ENCODE measurements at places on chromosomes 6 and 20.

DNA sequence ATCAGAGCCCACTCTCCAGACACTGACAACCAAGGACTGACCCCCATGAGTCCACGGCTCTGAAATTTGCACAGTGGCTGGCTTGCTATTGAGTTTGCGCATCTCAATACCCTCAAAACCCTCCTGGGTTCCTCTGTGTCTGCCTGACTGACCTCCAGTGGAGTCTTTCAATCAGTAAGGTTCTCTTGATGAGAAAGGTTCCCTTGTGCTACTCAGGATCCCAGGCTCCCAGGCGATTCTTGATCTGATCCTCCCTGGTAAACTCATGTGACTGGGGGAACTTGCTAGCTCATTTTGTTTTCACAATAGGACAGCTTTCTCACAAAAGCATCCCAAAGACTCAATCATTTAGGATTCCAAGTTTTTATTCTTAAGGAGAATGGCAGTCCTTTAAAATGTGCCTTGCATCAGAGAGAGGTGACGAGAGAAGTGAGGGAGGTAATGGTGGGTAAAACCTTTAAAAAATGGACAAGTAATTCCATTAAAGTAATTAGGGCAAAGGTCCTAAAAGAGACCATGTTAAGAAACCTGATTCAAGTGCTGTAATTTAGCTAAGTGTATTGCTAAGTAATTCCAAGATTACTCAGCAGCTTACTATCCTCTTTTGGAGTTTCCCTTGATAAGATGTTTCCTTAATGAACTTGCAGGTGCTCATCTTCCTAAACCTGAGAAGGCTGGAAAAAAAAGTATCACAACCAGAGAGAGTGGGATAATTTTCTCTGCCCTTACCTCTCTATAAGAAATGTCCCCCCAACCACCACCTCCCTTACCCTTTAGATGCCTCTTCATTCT, 304.7 kb upstream of the SGK1 start:
- no peak for DNase-seq

GRCh38 chr6:74997646-74998045, 208.2 kb downstream of the COL12A1 start:
- DNase-seq, result no peak

GRCh38 chr6:98241630-98242029, 592.7 kb upstream of the POU3F2 start:
- DNase-seq, result no peak

- no peak for DNase-seq
Measured at GRCh38 chr6:122778302-122778701, 1.2 kb upstream of the FABP7 start.

DNA sequence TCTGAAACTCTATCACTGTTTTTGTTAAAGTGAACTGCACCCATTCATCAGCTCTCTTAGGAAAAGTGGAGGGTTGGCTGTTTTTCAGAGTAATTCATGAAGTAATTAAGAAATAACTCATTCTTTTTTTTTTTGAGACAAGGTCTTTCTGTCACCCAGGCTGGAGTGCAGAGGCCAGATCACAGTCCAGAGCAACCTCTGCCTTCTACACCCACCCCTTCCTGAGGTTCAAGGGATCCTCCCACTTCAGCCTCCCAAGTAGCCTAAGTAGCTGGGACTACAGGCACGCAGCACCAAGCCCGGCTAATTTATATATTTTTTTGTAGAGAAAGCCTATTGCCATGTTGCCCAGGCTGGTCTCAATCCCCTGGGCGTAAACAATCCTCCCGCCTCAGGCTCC, 2.6 kb downstream of the ZNFX1 start:
- DNase-seq, result no peak

DNA sequence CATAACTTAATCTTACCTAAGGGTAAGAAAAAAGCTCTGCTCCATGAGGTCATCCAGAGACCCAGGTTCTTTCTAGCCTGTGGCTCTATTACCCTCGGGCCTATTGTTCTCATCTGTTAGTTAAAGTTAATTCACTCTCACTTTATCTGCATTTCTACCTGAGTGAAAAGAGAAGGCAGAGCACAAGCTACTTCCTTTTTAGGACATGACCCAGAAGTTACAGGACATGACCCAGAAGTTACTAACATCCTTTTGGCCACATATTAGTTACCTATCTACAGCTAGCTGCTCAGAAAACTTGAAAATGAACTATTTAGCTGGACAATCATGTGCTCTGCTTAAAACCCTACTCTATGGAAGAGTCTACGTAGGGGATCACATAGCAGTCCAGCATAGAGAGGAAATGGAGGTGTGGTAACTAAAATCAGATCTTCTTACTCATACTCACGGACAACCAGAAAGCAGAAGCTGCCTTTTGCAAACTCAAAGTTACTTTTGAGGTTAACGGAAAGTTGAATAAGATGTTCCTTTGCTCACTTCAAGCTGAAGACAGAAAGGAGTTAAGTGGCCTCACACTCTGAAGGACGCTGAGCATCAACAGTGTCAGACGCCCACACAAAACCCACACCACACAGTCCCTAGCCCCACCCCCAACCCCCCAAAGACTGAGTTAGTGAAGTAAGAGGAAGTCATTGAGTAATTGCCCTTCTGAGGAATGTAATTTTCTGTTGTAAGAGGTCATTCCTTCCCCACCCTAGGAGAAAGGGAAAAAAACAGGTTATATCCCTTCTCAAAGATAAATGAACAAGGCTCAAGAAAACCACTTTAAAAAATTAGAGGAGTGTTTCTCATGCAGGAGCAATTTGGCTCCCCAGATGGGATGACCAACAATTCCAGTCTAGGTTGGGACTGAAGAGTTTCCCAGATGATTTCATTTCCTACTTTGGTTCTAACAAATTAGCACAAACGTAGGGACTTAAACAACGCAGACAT, 45.9 kb upstream of the TAB2 start:
- DNase-seq, result no peak

GRCh38 chr20:3452690-3453089, 18.1 kb upstream of the ATRN start:
- DNase-seq, result no peak

DNA sequence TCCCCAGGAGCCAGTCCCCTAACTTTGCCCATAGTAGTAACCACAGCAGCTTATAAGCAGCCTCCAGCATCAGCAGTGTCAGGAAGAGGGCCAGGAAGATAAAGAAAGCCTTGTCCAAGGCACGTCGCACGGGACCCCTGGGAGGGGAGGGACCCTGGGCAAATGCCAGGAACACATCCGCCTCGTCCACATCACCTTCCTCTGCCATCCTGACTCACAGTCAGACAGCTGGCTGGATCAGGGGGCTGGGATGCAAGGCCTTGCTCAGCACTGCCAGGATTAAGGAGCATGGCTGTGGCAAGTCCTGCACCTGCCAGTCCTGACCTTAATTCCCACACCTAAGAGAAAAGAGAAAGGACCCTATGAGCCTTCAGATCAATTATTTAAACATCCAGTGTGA, 11.5 kb upstream of the ZBTB22 start:
- DNase-seq, result no peak

DNA sequence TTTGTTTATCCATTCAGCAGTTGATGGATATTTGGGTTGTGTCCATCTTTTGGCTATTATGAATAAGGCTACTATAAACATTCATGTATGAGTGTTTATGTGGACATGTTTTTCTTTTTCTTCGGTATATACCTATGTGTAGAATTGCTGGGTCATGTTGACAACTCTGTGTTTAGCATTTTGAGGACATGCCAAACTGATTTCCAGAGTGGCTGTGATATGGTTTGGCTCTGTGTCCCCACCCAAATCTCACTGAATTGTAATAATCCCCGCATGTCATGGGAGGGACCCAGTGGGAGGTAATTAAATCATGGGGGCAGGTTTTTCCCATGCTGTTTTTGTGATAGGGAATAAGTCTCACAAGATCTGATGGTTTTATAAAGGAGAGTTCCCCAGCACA, 439.7 kb downstream of the UTRN start:
- no peak for DNase-seq

DNA sequence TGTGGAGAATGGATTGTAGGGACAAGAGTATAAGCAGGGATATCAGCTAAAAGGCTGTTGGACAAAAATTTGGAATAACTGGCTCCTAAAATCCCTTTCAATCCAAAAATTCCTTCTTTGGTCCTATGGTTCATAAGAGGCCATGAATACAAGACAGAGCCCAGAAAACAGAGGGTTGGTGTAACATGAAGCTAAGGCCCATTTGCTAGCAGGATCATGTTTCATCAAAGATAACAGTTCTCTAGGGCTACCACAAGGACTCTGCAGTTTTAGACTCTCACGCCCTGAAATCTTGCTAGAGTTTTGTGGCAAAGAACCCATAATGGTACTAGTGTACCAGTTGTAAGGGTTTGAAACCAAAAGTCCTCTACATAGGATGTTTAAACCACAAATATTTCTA, 327.8 kb upstream of the TBX18 start:
- no peak for DNase-seq

DNA sequence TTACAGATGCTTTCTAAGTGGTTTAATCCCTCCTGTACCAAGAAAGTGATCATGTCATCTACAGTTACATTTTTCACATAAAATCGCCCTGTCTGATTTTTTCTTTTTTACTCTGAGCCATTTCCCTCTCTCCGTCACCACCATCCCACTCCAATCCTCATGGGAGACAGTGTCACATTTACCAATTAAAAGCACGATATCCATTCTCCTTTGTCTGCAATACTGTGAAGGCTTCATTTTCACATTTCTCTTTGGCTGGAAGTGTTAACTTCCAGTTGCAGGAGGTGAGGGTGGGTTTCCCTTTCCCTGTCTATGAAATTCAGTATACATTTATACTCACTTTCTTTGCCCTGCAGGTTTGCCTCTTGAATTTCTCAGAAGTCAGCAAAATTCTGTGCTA, 372.7 kb upstream of the CNR1 start:
- DNase-seq, result no peak

- no peak for DNase-seq
Measured at GRCh38 chr6:111399626-111400025, 83.4 kb downstream of the REV3L start.

DNA sequence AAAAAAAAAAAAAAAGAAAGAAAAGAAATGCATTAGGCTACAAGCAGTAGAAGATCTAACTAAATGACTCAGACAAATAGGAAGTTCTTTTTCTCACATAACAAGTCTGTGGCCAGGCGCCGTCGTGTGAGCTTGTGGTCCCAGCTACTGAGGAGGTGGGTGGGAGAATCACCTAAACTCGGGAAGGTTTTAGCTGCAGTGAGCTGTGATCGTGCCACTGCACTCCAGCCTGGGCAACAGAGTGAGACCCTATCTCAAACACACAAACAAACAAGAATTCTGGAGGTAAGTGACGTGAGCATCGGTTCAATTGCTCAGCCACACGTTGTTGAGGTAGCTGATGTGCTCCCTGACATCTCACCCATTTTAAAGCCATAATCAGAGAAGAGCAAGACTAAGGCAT, 37.9 kb upstream of the SLC23A2 start:
- DNase-seq, result no peak

DNA sequence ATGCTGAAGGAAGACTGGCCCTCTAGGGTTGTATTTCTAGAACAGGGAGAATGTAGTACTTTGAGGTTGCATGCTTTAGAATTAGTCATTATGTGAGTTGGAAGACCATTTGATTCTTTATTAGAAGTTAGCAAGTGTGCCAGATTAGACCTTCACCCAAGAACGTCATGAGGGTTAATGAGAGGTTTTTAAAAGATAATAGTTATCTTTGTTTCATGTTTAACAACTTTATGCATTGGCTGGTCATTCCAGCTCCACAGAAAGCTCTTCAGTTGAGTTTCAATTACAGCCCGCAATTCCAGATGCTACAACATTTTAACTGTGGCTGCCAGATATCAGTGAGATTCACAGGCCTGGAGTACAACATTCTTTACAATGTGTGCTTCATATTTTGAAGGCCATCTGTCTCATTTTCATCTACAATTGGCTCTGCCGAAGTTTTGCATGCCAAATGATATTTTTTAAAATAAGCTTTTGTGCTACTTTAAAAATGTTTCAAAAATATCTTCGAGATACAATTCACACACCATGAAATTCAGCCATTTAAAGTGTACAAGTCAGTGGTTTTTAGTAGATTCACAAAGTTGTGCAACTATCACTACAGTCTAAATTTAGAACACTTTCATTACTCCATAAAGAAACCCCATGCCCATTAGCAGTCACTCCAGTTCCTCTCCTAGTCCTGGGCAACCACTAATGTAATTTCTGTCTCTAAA, 61.1 kb upstream of the FBXO30 start:
- DNase-seq, result no peak

DNA sequence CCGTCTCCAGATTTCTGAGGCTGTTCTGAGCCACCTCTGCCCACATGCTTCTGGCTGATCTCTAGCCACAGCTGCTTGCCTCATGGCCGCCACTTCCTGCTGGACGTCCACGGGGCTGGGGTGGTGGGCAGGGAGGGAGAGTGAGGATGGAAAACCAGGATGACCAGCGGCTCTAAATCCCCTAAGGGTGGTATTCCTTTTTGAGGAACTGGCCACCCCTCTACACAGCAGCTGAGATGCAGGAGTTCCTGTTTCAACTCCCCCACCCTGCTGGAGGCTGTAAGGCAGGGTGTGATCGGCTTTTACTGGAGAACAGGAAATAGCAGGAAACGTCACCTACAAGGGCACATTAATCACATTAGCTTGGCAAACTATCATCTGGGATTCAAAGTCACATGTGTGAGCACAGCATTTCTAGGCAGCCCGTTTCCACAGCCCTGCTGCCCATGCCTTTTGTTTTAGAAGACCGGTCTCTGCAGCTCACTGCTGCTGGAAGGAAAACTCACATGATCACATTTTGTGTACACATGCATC, 181.6 kb upstream of the ECI2 start:
- peak; percentile 34 for DNase-seq

DNA sequence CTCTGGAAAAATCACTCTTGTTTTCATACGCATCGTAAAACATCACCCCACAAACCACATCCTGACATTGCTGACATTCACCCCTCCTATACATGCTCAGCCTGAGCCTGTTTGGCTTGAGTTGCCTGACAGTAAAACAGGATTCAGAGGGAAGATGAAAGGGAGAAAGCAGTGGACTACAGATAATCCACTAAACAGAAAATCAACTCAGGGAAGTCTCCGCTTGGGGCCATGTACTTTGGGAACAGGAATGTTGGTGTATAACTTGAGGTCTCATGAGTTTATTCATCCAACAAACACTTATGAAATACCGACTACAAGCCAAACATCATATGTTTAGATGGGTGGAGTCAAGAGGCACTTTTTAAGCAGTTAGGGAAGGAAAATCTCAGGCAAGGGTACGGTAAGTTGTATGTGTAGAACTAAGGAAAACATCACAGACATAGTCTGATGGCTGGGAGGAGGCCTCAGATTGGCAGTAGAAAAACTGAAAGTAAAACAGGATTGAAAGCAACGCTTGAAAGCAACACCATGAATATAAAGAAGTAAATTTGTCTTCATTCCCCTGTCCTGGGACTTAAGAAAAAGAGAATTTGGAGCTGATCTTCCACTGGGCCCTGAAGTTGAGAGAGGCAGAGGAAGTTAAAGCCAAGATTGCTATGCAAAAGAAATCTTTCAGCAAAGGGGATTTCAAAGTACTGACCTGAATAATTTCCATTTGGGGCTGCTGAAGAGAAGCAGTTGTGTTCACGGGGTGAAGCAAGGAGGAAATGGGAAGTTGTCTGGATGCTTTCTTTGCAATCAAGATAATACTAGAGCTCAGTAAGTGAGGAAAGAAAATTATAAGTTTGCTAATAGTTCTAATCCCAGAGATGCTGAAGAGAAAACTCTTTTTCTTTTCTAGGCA, 28.8 kb downstream of the PDE7B start:
- peak; percentile 64 for DNase-seq
